ENCODE measurements at places on chromosomes 2 and 18.

DNA sequence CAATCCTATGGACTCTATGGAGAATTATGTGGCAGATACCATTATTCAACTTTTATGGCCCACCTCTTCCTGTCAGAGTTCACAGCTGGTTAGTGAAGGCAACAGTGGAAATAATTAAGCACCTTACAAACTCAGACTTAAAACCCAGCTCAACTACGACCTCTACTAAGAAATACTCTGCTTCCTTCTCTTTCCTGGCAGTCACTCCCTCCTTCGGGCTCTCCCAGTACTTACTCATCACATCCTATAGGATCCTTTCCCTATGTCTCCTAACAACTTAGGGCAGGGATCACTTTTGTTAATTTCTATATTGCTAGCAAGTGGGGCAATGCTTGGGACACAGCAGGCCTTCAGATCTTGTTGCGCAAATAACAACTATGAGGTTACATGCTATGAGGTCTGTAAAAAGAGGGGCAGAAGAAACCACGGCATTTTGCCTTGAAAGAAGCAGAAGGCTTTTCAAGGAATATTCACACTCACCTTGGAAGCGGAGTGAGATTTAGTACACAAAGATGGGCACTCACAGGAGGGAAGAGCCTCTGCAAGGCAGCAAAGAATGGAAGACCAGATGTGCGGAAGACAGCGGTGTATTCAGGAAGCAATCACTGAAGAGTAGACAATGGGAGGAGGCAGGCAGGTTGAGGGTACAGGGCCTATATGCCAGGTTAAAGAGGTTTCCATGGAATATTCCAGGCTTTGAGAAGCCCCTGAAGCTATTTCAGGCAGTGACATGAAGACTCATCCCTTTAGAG is 2.1 kb downstream of the STK39 start:
- DNase-seq, result peak; percentile 45

DNA sequence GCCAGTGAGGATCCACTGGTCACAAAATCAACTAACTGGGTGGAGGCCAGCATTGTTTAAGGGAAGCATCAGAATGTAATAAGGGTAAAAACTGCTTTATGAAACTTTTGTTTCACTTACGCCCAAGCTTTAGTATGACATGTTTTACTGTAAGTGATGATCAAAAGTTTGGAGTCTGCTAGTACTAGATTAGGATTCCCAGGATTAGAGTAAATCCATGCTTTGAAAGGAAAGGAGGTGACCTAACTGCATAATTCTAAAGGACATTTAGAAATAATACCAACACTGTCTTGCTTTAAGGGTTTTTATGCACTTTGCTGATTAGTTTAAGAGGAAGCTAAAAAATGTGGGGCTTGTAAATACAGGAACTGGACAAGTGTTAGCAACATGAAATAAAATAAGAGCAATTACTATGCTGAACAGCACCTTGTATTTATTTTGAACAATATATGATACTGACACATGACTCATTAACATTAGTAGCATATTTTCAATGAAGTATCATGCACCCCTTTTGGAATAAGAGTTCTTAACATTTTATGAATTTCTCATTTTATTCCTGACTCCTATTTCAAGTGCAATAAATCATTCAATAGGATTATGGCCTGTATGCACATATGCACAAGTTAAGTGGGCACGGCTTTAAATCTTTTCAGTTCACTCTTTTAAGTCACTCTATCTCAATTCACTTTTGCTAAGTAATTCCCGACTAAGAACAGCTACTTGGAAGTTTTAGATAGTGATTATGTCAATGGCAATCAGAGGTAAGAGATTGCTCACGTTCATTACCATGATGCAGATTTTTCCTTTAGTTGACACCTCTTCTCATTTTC is 62.5 kb downstream of the STK39 start:
- no peak for DNase-seq

GRCh38 chr2:177332026-177332991 is 60.3 kb upstream of the AGPS start:
- DNase-seq, result peak; percentile 70

DNA sequence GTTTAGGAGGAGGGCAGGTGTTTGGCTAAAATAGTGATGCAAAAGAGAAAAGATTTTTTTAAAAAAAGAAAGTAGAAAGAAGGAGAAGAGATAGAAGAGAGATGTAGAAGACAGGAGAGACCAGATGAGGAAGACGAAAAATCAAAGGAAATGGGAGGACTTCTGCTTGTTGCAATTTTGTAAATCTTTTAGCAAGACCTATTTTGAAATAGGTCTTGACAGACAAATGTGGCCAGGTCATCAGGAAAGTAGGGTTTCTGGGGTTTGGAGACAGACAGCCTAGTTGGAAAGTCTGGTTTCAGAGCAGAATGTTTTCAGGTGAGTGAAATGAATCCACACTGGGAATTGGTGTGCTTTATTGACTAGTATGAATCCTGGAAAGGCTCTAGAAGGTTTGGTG is 104.5 kb upstream of the CAVIN2 start:
- no peak for DNase-seq

DNA sequence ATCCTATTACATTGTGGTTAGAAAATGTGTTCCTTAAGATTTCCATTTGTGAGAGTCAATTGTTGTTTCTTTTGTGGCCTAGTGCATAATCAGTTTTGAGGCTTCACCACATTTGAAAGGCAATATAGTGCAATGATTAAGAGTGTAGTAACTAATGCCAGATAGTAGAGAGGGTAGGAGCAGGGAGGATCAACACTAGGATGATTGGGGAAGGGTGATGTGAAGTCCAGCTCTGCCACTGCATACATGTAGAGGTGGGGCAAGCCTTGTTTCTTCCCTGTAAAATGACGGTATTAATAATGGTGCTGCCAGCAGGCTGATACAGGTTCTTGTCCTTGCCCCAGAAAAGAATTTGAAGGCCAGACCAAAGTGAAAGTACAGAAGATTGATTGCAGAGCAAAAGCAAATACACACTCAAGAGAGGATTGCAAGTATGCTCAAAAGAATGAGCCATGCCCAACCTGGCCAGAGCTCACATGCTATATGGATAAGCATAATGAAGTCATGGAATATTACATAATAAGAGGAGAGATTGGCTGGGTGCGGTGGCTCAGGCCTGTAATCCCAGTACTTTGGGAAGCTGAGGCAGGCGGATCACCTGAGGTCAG is 8.0 kb downstream of the SP100 start:
- no peak for DNase-seq

DNA sequence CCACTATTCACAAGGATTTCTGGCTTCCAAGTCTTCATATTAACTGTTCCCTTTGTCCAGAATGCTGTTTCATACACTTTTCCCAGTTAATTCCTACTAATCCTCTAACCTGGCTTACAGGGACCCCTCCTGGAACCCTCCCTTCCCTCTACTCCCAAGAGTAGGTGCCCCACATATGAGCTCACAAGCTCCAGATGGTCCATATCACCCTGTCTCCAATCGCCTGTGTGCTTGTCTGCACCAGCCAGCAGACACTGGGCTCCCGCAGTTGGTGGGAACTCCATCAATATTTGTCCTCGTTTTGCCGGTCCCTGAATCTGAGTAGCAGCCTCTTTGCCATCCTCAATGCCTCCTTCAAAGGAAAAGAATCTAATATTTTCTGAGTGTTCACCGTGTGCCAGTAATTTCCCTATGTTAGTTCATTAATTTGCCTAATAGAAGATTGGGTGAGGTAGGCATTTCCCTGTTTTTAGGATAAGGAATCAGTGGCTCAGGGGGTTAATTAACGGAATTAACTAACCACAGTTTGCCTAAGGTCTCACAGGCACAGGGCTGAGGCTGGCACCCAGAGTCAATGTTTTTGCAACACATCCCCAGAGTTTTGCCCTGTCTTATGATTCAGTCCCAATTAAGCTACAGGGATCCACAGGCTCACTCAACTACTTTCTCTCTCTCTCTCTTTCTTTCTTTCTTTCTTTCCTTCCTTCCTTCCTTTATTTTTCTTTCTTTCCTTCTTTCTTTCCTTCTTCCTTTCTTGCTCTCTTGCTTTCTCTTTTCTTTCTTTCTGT is 141.6 kb upstream of the CYP1B1 start:
- DNase-seq, result no peak

GRCh38 chr2:200467806-200468681 is 41.8 kb downstream of the KCTD18 start:
- DNase-seq, result peak; percentile 68

DNA sequence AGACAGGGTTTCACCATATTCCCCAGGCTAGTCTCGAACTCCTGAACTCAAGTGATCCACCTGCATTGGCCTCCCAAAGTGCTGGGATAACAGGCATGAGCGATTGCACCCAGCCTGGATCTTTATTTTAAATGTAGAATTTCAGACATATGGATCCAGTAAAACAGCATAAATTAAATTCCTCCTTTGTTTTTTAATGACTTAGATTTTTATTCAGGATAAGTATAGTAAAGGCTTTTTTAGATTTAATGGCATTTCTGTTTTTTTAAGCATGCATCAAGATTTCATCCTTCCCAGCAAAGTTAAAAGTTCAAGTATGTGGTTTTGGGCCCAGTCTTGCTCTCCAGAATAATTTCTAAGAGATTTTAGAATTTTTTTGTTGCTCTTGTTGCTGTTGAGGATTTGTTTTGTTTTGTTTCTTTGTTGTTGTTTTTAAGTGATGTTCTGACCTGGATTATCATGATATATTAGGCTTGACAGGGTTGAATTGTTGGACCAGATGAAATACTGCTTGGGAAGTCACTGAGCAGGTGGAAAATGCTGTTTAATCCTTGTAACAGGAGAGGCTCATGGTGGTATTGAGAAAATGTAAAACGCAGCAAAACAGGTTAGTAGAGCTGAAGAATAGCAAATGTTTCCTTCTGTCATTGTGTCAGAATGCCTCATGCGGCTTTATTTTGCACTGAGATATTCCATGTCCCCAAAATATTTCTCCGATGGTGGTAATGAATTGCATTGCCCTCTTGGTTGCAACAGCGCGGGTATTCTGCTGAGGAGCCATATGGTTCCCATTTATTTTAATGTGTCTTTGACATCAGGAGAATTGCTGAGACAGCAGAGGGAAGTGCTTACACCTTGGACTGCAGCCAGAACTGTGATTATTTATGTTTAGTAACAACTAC is 147.9 kb downstream of the GALNT3 start:
- no peak for DNase-seq

DNA sequence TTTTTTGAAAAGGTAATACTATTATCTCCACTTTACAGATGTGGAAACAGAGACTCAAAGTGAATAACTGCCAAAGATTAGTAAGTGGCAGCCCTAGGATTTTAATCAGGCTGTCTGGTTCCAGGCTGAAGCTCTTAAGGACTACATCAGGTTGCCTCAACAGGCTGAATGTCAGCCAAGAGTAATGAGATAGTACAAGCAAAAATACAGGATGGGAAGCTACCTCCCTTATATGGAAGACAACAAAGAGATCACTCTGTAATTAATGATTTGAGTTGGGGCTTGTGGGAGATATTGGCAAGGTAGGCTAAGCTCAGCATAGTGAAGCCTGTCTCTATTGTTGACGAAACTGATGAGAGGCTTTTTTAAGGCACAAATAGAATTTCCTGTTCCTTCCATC is 323.1 kb downstream of the KCNJ3 start:
- DNase-seq, result no peak

DNA sequence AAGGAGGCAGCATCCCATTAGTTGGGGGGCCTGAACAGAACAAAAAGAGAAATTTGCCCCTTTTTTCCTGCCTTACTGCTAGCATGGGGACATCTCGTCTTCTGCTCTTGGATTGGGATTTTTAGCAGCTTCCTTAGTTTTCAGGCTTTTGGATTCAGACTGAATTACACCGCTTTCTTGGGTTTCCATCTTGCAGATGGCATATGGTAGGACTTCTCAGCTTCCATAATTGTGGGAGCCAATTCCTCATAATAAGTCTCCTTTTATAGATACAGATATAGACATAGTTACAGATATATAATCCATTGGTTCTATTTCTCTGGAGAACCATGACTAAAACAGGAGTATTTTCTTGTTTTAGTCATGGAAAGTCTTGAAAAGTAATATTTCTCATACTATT is 5.2 kb upstream of the RAPGEF4 start:
- DNase-seq, result no peak

DNA sequence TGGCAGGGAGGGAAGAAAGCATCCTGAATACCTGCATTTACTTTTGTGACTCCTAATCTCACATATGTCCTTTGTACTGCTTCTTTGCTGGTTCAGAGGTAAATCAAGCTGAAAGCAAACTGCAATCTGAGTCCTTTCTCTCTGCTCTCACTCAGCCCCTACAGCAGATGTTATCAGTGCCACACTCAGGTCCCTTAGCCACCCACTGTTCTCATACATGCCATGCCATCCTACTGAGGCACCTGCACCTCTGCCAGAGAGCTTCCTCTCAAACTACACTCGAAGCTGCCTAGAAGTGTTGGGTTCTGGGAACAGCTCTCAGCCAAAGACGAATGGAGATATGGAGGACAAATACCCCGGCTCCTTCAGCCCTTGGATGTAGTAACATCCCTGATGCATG is 244.5 kb downstream of the TXNL1 start:
- no peak for DNase-seq

- DNase-seq, result no peak
Measured at GRCh38 chr2:134029418-134029817, 224.5 kb upstream of the MGAT5 start.

GRCh38 chr2:145350011-145350410 is 830.1 kb upstream of the ZEB2 start:
- no peak for DNase-seq

DNA sequence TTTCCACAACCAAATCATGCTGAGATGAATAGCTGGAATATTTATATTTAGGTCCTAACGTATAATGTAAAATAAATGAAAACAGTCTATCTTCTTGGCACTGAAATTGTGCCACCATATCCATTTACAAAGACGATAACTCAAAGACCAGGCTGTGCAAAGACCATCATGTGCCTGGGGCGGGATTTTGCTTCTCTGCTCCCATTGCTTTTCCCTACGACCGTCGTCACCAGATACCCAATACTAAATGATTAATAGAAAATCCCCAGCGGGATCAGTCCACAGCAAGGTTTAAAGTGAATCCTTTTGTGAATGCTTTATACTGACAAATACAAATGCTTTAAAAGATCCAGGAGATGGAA is 194.3 kb upstream of the ARL4C start:
- no peak for DNase-seq

- DNase-seq, result no peak
Measured at GRCh38 chr2:27265536-27265870, 2.7 kb upstream of the SLC30A3 start.

- no peak for DNase-seq
Measured at GRCh38 chr2:127679680-127680361, 4.5 kb upstream of the LIMS2 start.

DNA sequence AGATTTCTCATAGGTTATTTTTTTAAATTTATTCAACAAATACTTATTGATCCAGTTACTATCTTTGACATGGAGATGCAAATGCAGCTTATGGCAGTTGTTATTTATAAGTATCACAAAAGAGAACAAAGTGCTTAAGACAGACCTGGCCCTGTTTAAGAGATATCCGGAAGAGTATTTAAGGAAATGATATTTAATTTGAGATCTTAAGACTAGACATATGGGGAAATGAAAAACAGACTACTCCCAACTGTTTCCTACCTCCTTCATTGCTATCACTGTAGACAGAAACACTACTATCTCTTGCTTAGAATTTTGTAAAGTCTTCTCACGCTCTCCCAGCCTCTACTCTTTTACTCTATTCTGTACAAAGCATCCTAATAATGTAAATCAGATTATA is 36.0 kb downstream of the RPRD1A start:
- DNase-seq, result no peak

- DNase-seq, result no peak
Measured at GRCh38 chr2:239791526-239792404, 233.4 kb downstream of the NDUFA10 start.
